ENCODE measurements at places on chromosomes 11 and 22.

GRCh38 chr22:19905347-19906276 lies 36.0 kb upstream of the COMT start:
- DNase-seq = no peak

DNA sequence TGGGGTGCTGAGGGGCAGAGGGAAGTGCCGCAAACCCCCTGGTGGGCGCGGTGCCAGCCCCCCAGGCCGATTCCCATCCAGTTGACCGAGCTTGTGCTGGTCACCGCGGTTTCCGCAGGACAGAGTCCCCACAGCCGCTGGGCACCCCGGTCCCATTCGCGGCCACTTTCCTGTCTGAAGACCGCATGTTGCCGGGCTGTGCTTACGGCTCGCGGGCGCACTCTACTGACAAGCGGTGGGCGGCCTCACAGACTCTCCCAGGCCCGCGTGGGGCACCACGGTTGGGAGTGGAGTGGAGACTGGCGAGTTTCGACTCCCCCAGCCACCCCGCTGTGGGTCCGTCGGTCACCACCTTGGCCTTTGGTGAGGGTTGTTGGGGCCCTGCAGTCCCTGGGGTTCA lies 648 bp upstream of the H19 start:
- DNase-seq = no peak

DNA sequence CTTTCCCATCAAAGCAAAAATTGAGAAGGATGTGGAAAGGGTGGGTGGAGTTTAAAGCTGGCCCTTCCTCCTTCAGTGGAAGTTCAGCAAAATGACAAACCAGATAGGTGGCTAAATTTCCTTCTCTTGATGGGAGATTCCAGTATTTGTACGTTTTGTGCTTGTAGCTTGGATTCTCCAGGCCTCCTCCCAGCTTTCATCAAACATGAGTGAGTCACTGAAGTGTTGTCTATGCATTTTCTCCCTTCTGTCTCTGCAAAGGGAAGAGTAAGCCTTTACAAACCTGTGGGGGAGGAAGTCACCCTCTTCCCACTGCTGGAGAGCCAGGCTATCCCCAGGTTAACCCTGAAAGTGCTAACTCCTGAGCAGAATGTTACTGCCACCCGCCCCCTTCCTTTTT lies 6.4 kb downstream of the MARK2 start:
- DNase-seq = no peak

- DNase-seq = no peak
Measured at GRCh38 chr11:98536023-98536422, 484.7 kb upstream of the CNTN5 start.

- no peak for DNase-seq
Measured at GRCh38 chr11:19633276-19633675, 79.4 kb upstream of the NAV2 start.

- DNase-seq = no peak
Measured at GRCh38 chr22:44815099-44816070, 63.0 kb downstream of the ARHGAP8 start.

- no peak for DNase-seq
Measured at GRCh38 chr11:104465321-104465720, 301.4 kb upstream of the PDGFD start.

DNA sequence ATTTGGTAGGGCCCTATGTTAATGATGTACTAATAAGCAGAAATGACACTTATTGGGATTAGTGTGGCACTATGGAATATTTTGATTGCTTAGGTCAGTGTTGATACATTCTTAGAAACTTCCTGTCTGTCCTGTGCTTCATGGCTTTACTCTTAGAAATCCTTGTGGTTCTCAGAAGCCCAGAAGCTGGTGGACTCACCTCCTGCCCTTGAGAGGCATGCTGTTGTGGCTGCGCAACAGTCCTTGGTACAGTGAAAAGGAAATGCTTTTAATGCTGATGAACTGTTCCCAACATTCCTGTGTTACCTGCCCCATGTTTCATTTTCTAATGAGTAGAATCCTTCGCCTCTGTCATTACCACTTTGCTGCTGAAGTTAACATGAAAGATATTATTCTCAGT lies 52.4 kb upstream of the MYO18B start:
- DNase-seq = no peak

DNA sequence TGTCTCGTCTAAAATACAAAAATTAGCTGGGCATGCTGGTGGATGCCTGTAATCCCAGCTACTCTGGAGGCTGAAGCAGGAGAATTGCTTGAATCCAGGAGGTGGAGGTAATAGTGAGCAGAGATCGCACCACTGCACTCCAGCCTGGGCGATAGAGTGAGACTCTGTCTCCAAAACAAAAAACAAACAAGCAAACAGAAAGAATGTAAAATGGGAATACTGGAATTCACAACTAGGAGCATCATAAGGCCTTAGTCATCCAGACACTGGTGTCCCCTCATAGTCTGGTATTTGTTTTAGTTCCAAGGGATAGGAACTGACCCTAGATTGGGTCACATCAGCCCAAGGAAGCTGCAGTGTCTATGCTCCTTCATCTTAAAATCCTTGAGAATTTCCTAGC lies 520.8 kb downstream of the NELL1 start:
- DNase-seq = no peak

DNA sequence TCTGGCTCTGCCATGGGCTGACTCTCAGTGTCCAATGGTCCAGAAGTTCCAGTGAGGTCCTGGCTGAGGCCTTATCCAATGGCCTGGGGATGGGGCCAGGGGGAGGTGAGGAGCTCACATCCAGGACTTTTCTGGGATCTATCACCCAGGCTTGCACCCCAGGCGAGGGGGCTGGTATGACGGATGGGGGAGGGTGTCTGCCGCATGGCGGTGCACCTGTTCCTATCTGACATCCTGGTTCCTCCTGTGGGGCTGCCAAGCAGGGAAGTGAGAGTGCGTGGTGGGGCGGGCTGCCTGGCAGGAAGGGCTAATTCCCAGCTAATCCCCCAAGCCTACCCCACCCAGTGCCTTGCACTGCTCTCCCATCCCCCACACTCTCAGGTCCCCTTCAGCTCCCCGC lies 102.1 kb downstream of the NECTIN1 start:
- no peak for DNase-seq

GRCh38 chr22:20793748-20794649 lies 20.1 kb downstream of the SERPIND1 start:
- DNase-seq = no peak

DNA sequence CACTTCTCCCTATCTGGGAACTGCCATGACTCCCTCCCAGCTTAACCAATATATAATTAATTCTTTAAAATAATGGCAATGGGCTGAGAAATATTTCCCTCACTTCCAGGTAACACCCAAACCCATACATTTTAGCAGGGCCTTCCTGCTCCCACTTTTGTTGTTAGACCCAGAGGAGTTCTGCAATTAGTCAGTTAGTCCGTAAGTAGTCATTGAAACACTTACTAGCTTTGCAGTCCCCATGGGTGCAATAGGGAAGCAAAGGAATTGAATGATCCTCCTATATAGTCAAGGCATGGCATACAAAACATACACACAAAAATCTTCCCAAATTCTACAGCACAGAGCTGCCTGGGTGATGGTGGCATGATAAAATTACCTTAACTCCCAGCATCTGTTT lies 254.0 kb upstream of the TBCEL start:
- no peak for DNase-seq

- no peak for DNase-seq
Measured at GRCh38 chr22:23532731-23533130, 47.4 kb downstream of the IGLL1 start.

GRCh38 chr11:78041843-78042440 lies 18.9 kb upstream of the KCTD14 start:
- DNase-seq = no peak

DNA sequence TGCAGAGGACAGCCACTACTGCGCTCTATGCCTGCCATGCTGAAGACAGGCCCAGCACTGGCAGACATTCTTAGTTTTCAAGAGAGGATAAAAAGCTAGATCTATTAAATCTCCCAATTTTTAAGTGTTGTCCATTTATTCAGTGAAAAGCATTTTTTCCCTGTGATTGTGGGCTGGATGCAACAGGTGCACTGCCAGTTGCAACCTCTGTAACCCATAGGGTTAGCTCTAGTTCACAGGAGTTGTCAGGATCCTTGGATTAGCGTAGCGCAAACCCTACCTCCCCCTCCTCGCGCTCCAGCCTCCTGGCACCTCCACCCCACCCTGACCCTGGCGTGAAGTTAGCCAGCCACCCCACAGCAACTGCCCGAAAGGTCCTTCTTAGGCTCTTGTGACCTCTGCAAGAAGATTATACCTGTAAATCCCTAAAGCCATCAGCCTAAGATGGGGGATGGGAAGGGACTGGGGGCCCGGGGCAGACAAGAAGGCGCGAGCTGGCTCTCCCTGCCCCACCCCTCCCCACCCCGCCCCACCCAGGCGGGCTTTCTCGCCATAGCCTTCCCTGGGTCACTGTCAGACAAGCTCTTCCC lies 30.9 kb downstream of the EIF3F start:
- DNase-seq = no peak

- peak; percentile 56 for DNase-seq
Measured at GRCh38 chr11:398826-399225, 4.8 kb downstream of the PKP3 start.

DNA sequence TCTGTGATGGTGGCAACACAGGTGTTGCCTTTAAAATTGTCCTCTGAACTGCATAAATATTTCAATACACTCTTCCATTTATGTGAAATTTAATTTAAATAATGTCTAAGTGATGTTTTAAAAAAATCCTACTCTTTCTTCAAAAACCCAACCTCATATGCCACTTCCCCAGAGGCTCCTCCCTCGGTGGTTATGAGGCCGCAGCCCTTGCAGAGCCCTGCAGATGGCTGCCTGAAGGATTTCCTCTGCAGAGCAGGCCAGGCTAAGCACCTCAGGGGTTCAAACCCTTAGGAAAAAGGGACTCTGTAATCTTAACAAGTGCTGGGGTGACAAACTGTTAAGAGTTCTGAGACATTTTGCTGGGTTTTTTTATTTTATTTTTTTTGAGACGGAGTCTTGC lies 25.2 kb downstream of the MORC2 start:
- peak; percentile 59 for DNase-seq

DNA sequence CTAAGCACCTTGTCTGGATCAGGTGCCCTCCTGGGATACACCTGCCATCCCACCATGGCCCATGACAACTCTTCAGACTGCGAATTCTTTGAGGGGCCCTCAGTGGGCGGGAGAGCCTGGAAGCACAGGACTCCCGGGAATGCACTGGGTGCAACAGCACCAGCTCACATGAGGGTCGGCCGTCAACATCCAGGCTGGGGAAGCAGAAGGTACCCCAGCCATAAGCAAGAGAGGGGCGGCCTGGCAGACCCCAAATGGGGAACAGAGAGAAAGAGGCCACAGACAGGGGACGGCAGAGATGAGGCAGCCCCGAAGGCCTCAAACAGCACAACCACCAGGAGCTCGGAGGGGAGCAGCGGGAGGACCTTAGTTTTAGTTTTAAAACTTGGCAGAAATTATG lies 94.4 kb downstream of the PHF21B start:
- DNase-seq = no peak

DNA sequence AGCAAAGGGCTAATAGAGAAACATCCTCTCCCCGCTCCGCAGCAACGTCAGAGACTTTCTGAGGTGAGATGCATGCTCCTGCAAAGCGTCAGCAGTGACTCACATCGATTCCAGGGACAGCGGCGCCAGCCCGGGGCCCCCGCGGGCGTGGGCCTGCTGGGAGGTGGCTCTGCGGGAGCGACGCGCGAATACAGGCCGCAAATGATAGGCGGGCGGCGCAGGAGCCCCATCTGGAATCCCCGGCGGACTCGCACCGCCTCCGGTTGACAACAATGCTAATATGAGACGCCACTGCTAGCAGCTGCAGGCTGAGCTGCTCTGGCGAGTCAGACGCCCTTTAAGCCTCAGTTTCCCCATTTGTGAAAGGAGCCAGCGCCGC lies 557 bp downstream of the RANGAP1 start:
- DNase-seq = peak; percentile 96

DNA sequence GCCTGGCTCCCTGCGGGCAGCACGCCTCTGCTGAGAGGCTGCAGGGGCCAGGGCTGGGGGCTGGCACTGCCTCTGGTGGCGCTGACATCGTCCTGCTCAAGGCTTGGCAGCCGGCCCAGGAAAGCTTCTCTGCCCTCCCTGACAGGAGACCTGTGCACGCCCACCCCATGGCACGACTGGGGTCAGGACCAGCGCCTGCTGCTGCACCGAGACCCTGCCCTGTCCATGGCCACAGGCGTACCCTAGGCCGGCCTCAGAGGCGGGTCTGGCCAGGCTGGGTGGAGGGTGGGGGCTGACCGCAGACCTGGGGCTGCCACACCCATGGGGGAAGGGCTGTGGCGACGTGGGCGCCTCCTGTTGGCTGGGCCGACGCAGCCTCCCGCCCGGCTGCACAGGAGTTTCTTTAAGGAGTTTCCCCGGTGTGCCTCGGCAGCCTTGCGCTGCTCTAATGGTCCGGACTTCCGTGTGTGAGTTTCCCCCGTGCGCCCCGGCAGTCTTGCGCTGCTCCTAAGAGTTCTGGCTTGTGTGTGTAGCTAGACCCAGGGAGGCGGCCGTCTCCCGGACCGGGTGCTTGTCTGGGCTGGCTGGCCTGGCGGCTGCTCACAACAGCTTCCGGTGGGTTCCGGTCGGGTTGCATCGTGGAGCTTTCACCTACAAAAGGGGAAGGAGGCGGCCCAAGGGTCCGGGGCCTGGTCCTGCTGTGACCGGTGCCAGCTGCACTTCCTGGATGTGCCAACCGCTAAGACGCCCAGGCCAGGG lies 4.6 kb downstream of the TRABD start:
- DNase-seq = peak; percentile 89

GRCh38 chr22:40412441-40412840 lies 42.0 kb downstream of the SGSM3 start:
- DNase-seq = no peak

DNA sequence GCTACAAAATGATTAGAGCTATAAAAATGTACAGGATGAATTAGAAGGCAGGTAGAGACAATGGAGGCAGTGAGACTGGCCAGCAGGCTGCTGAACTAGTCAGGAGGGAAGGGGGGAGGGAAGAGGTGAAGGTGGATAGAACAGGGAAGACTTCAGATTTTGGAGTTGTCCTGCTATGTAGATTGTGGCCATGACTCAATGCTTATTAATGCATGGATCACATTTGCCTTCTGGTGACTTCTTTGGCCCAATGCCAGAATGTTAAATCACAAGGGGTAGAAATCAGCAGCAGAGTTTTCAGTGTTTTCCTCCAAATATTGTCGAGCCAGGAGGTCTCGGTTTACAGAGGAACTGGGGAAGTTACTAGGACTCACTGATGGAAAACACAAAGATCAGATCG lies 346.6 kb downstream of the AASDHPPT start:
- DNase-seq = no peak

DNA sequence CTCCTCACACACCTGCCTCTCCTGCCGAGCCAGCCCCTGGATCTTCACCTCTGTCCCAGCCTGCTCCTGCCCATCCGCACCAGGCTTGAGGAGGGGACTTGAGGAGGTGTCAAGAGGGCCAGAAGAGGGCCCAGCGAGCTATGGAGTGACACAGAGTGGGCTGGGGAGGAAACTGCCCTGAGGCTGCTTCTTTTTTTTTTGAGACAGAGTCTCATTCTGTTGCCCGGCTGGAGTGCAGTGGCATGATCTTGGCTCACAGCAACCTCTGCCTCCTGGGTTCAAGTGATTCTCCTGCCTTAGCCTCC lies 21.9 kb upstream of the CDON start:
- no peak for DNase-seq
